ENCODE measurements at places on chromosomes 7 and 10.

GRCh38 chr7:47609803-47610452 is 28.0 kb upstream of the TNS3 start:
- no peak for DNase-seq

DNA sequence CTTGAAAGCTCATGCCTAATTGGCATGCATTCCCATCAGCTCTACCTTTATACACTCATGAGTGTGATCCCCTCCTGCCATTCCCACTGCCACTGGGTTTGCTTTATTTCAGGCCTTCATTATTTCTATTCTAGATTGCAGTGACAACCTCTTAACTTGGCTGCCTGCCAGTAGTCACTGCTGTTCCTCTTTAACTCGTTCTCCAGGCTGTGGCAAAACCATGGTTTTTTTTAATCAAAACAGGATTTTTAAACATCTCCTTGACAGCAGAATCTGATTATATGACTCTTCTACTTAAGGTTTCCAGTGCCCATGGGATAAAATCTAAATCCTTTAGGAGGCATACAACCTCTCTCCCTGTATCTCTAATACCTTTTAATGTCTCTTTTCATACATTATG is 223.7 kb upstream of the PCDH15 start:
- DNase-seq = no peak

GRCh38 chr7:19051767-19052375 is 65.6 kb downstream of the TWIST1 start:
- DNase-seq = no peak

DNA sequence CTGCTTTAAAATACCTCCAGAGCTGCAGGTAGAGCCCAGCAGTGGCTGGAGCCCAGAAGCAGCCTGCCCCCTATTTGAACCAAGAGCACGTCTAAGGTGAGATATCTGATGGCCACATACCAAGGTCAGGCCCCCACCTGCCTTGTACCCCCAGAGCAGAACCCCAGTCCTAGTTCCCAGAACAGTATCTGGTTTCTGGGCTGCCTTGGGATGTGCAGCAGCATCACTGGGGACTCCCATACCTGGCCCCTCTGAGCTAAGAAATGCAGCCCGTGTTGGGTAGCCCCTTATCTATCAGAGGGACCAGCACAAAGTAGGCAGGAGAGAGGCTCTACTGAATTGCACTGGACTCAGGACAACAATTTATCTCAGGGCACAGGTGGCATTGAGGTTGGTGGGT is 8.9 kb downstream of the SFTPD start:
- DNase-seq = no peak

DNA sequence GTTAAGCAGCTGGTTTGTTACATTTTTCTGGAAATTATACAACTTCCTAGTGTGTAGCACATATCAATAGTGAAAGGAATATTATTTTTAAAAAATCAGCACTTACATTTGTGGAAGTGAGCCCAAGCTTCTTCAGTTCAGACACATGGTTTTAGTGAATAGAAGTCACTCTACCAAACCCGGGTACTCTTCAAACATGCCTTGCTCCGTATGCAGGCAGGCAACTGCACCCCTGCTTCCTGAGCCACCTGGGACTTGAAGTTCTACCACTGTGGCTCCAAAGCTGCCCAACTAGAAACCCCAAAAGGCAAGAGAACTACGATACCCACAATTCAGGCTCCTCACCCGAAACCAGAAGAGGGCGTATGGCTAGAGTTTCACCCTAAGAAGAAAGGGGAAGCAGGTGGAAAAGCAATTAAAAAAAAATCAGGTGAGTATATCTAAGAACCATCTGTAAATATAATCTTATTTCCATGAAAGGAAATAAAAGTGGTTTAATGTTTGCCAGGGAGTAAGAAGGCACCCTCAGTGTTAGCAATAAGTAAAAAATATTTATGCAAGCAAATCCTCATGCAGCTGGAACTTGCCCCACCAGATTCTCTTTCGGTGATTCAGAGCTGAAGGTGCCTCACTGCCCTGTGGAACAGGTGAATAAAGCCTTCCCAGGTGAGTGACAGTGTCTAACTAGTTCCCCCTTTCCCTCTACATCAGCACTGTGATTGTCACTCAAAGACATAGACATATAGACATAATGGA is at the start of gene MACC1:
TSS of gene MACC1 (minus strand) at position 192 of the 756 bp plus-strand sequence. CDS start 55,522 bp downstream, outside the sequence.
- DNase-seq = no peak

- DNase-seq = no peak
Observed at GRCh38 chr7:21611129-21611528, 68.3 kb downstream of the DNAH11 start.

GRCh38 chr10:58177362-58177947 is 90.2 kb downstream of the IPMK start:
- DNase-seq = no peak

GRCh38 chr7:49389871-49390479 is 383.5 kb upstream of the VWC2 start:
- DNase-seq = no peak

DNA sequence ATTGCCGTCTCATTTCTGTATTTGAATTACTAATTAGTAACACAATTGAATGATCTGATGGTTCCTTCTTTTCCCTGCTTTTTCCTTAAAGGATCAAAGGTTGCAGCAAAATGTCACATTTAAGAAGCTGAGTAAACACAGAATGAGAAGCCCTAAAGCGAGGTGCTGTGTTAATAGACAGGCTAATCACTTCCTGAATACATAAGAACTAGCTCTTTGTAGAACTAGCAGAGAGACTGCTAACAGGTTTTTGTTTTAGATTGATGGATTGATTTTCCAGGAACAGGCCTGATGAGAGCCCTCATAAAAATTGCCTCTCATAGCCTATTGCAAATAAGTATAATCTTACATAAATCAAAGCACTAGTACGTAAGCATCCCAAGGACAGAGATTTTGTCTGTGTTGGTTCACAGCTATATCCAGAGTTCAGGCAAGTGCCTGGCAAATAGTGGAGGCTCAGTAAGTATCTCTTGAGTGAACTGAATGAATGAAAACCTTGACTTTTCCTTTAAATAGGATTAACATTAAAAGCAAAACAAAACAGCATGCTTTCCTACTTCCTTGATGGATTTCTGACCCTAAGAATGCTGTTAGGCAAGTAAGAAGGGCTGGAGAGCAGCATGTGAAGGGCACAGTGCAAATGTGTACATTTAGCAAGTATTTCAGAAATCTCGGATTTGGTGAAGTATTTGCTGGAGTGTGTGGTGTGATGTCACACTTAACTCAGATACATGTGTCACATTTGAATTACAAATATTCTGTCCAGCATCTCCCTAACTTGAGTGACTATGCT is 3.3 kb downstream of the TMEM229A start:
- no peak for DNase-seq

DNA sequence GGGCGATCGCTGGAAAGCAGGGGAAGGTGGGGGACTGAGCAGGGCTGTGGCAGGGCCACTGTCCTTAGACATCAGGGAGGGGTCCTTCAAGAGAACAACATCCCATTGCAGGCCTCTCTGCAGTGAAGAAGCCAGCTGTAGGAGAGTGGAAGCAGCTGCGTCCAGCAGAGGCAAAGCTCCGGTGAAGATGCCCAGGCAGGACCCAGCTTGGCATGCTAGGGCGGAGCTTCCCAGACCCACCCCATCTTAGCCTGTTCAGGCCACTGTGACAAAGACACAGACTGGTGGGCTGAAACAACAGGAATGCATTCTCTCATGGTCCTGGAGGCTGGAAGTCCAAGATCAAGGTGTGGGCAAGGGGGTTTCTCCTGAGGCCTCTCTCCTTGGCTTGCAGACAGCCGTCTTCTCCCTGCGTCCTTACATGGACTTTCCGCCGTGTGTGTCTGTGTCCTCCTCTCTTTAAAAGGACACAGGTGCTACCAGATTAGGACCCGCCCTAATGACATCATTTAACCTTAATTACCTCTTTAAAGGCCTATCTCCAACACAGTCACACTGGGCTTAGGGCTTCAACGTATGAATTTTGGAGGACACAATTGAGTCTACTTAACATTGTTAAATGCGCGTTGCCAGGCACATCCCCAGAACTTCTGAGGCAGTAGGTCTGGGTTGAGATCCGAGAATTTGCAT is 178.1 kb upstream of the GRB10 start:
- DNase-seq = no peak

- DNase-seq = no peak
Observed at GRCh38 chr10:67785098-67785497, 52.9 kb downstream of the DNAJC12 start.

All from activated naive CD4-positive, alpha-beta T cell (primary cell).